ENCODE measurements at places on chromosomes 2 and 18.

DNA sequence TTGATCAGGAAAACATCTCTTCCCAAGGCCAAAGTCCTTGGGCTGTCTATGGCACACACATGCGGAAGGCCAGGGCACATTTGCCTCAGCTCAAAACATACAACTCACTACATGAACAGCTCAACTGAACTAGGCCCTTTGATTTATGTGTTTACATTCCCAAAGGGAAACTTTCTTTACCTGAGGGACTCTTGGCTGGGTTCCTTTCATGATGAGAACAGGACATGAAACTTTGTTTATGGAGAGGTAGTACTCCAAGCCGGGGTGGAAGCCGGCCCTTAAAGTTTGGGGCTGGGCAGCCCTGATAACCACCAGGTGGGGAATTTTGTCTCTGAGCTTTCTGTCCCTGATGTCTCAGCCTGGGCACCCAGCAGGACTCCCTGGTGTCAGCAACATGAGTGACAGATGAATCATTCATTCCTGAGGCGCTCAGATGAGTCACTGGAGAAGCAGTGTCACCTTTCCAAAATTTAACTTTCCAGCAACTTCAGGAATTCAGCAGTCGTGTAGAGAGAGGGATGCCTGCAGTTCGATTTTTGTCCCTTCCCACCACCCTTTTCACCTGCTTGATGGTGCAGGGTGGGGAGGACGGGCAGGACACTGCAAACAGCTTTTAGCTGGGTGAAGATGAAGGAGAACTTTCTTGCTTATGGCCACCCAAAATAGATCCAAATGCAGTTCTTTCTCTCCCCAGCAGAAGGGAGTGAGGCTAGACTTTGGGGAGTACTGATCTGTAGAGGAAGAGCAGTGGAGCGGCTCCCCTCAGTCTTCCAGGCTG lies 331.6 kb downstream of the DYSF start:
- DNase-seq: no peak

DNA sequence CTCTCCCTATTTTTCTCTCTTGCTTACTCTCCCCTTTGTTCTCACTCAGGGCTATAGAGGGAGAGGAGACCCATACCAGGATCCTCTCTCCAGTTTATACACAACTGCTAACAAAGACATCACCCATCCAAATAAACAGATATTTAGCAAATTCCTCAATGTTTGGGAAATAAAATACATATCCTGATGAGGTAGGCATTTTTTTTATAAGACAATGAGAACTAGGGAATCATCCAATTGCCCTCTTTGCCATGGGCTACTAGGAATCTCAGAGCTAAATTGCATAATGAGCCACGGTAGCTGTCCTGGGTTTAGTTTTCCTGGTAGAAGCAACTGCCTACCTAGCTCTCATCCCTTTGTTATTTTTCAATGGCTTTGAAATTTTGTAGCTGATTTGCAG lies 27.1 kb downstream of the CAPN14 start:
- DNase-seq: no peak

DNA sequence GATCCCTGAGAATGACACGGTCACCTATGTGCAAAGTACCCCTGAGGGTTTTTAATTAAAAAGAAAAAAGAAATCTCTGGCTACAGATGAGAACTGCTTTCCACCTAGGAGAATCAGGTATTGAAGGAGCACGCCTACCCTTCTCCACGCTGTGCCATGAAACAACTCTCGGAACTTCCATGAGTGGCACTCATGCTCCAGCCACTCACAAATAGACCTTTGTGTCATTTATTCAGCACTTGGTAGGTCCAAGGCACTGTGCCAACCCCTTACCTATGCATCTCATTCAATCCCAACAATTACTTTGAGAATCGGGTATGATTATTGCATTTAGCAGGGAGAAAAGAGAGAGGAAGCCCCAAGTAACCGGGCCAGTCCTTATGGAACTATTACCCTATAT lies 44.9 kb upstream of the TTC39C start:
- no peak for DNase-seq

DNA sequence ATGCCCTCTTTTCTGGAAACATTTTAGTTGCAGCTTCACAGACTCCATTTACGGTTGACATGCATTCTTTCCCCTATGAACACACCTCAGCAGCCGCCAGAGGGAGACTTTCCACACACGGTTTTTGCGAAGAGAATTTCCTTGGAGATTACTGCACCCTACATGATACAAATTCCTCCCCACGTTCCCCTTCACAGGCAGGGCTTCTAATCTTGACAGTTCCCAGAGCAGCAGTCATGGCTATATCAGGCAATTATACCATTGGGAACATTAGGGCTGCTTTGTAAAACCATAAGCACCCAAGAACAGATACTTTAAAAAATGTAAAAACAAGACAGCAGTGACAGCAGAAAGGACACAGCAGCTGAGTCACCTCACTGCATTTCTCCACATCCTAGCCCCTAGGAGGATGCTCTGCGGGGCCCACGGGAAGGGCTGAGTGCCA lies 253.8 kb downstream of the TGIF1 start:
- peak; percentile 63 for DNase-seq

DNA sequence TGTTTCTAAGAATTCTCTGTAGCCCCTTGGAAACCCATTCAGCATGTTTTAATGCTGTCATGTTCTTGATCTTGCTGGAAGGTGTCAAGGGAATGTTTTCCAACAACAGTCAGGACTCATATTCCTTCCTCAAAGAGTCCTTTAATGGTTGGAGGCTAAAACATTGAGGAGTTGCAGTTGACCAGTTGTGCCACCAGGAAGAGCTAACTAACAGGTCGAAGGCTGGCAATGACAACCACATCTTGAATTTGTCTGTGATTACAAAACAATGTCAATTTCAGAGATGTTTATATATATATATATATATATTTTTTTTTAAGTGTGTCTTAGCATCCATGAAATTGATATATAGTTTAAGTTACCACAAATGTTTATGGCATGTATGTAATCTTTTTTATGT lies 151.5 kb downstream of the INO80D start:
- DNase-seq: peak; percentile 10

GRCh38 chr2:201257381-201257955 lies 2.9 kb upstream of the CASP8 start:
- DNase-seq: peak; percentile 71

DNA sequence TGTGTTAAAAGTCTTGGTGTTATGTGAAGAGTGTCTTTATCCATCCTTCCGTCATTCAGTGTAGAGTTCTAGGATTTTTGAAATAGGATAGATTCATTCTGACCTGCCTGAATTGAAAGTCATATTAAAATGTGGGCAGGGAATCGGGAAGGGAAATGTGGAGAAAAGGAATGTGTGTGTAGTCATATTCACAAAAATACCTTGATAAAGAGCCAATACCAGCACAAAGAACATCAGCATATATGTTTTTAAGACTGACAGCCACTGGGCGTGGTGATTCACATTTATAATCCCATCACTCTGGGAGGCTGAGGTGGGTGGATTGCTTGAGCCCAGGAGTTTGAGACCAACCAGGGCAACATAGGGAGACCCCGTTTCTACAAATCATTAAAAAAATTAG lies 188.1 kb downstream of the CAMKMT start:
- DNase-seq: no peak

DNA sequence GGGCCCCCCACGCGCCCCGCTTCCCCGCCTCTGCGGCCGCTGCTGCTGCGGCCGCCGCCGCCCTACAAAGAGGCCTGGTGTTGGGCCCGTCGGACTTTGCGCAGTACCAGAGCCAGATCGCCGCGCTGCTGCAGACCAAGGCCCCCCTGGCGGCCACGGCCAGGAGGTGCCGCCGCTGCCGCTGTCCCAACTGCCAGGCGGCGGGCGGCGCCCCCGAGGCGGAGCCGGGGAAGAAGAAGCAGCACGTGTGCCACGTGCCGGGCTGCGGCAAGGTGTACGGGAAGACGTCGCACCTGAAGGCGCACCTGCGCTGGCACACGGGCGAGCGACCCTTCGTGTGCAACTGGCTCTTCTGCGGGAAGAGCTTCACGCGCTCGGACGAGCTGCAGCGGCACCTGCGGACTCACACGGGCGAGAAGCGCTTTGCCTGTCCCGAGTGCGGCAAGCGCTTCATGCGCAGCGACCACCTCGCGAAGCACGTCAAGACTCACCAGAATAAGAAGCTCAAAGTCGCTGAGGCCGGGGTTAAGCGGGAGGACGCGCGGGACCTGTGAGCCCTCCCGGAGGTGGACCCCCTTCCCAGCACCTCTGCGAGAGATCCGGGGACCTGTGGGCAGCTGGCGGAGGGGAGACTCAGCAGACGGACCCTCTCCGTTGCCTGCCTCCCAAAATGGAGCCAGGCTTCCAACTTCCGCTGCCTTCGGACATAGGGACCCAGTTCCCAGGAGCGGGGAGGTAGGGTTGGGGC lies 1.9 kb downstream of the SP5 start:
- peak; percentile 53 for DNase-seq

GRCh38 chr18:837922-838321 lies 25.9 kb upstream of the YES1 start:
- DNase-seq: no peak

DNA sequence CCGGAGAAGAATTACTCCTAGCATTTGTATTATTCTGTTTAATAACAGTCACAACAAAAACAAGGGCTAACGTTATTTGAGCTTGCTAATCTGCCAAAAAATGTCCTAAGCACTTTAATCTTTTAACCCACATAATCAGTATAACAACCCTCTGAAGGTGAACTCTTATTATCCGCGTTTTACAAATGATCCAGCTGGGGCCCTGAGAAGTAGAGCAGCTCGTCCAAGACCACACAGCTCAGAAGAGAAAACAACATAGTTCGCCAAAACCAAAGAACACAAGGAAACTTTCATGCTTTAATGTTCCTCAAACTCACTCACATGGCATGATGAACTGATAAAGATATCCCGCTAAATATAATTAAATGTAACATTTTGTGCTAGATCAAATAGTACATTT lies 159.7 kb upstream of the ZNF236 start:
- no peak for DNase-seq

DNA sequence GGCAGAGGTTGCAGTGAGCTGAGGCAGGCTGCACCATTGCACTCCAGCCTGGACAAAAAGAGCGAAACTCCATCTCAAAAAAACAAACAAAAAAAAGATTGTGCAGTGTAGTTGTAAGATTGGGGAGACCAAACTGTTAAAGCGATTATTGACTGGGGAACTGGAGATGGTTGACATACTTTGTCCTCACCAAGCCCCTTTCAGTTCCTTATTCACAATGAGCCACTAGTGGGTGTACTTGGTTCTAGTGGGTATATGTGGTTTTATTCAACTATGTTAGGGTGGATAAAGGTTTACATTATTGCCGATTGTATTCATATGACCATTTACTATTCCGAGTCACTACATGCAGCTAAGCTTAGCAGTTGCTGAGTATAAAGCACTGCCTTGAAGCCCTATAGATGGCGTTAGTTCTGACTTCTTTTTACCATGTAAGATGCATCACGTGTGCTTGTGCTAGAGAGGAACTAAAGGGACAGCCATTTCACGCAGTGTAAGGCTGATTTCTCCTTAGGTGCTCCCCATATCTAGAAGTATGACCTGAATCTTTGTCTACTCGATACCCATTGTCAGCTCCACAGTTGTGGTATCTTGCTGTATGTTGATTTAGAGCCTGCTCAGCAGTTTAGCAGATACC lies 12.1 kb downstream of the EIF4E2 start:
- DNase-seq: peak; percentile 37

DNA sequence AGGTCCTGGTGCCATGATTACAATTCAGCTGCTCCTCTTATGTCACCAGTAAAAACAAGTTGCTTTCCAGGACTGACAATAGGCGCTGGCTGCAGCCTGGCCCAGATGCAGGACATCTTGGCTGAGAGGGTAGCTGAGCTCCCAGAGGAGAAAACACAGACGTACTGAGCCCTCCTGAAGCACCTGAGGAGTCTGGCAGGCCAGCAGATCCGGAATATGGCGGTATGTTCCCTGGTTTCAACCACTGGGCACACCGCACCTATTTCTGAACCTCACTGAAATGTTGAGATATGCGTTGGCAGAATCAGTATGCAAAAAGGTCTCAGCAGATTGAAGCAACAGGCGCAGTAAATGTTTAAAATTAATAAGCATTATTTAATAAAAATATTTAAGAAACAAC lies 73.1 kb upstream of the BZW1 start:
- no peak for DNase-seq

- DNase-seq: peak; percentile 92
Observed at GRCh38 chr2:203659331-203660049, 46.9 kb upstream of the CD28 start.

GRCh38 chr2:171800639-171801038 lies 93.4 kb downstream of the SLC25A12 start:
- DNase-seq: no peak

- no peak for DNase-seq
Observed at GRCh38 chr2:33104726-33105125, 158.0 kb downstream of the LTBP1 start.

- no peak for DNase-seq
Observed at GRCh38 chr2:60586081-60586480, 32.6 kb upstream of the BCL11A start.

GRCh38 chr2:238635647-238636051 lies 208.9 kb downstream of the ASB1 start:
- no peak for DNase-seq

DNA sequence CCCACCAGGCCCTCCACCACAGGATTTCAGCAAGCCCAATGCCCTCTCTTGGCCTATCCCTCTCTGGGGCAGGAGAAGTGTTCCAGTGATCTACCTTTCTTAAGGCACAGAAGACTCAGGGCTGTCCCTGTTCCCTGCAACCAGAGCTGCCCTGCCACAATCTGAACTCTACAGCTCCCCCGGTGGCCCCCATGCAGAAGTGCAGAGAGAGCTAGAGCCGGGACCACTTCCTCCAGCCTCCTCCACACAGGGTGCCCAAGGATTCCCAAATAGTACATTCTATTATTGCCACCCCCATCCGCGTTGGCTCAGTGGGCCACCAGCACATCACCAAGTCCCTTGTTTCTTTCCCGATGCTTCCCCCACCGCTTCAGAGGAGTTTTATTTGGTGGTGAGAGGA lies 114.8 kb upstream of the PTPRM start:
- DNase-seq: peak; percentile 23

GRCh38 chr2:36753706-36754221 lies 57.3 kb downstream of the VIT start:
- DNase-seq: no peak

- DNase-seq: peak; percentile 68
Observed at GRCh38 chr2:190023860-190024259, 38.7 kb downstream of the MSTN start.
